ENCODE measurements at places on chromosomes 5 and 9. TPM values are rescaled to one million over a fixed set of nuclear protein-coding genes. Genes with fewer than 3 reads are reported as not detected.

SLC1A3 gene
- polyA plus RNA-seq: 9.1 TPM

PLK2 gene
- polyA plus RNA-seq: 25.1 TPM

HINT2 gene
- polyA plus RNA-seq: 161 TPM

C5orf34 gene
- 9.7 TPM for polyA plus RNA-seq

PCDHGA3 gene
- polyA plus RNA-seq: 1.4 TPM

Measured in cardiac muscle cell (in vitro differentiated cells and primary cell).